ENCODE measurements at places on chromosomes 1 and 21. TPM values are rescaled to one million over a fixed set of nuclear protein-coding genes. Genes with fewer than 3 reads are reported as not detected.

Gene C1orf116
- total RNA-seq, result 6.3 TPM

Gene CCSAP
- total RNA-seq, result 6.4 TPM

Gene SLC45A1
- 11.3 TPM for total RNA-seq

Gene LCE3D
- total RNA-seq, result 2.8 TPM

Gene LCE2C
- not detected for total RNA-seq

Gene TSPAN1
- 3.0 TPM for total RNA-seq

Gene TMEM82
- total RNA-seq, result not detected
